Stimulated activated CD8-positive, alpha-beta memory T cell treated with anti-CD3 and anti-CD28 coated beads, Interleukin-4, amount 100 ng/mL, for 4 hours (primary cell): ENCODE measurements at places on chromosomes 2 and 18.

DNA sequence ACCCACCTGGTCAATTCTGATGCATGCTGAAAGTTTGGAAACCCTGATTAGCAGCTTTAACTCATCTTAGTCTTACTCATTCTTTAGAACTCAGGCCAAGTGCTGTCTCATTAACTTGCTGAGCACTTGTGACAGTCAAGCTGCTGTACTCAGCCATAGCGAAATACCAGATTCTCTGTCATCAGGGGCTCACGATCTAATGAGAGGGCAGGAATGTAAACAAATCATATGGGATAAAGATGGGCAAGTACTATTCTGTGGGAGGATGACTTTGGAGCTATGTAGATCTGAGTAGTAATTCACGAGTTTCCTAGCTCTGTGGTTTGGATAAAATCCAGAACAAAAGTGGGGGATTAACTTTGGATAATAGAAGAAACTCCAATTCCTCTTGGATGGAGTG, 376.6 kb downstream of the HRH4 start:
- DNase-seq, result no peak

DNA sequence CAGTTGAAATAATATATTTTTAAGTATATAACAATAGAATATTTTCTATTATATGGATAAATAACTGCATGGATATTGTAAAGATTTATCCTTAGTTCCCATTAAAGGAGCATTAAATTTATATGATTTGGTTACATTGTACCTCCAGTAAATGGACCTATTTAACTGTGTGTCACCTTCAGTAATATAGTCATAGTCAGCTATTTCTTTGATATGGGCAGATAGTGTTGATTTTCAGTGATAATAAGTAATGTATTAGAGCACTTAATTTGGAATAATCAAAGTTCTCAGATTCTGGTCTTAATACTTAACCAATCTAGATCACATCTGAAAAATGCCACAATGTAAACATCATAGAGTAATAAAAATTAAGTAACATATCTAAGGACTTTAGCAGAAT, 1527.3 kb upstream of the NXPH2 start:
- DNase-seq, result no peak

DNA sequence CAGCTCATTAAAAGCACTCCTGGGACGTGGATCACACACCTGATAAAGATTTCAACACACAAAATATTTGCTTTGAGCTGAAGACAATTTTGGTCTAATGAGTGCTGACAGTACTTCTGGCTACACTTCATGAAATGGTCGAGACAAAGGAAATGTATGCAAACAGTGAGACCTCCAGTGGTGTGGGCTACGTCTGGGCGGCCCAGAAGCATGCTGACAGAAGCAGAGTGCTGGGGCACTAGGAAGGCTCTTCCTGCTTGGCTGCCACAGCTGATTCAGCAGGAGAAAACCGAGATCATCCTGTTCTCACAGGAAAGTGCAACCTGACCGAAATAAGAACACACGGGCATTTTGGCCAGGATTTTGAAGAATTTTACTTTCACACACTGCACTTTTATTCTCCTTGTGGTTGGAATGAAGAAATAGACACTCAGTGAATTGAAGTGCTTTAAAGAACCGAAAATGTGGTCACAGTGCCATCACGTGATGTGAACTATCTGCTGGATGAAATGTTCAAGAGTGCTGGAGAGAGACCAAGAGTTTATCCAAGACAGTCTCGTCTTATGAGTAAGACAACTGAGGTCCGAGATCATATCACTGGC, 149.5 kb downstream of the CCBE1 start:
- no peak for DNase-seq

- no peak for DNase-seq
Observed at GRCh38 chr2:41540272-41540998, 507.4 kb upstream of the PKDCC start.

DNA sequence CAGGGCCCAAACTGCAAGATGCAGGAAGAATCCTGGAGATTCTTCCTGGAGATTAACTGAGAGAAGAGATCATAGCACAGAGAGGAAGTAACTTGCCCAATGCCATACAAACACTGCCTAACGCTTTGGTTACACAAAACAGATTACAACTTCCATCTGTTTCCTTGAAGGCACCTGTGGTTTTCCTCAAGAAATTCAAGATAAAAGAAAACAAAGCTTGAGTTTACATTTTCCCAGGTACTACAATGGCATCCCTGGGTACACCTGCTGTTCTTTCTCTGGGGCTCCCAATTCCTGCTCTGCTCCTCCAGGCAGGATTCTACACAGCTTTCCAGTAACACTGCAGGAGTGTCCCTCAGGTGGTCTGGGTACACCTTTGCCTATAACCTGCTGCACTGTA, 781.9 kb upstream of the ID2 start:
- no peak for DNase-seq

DNA sequence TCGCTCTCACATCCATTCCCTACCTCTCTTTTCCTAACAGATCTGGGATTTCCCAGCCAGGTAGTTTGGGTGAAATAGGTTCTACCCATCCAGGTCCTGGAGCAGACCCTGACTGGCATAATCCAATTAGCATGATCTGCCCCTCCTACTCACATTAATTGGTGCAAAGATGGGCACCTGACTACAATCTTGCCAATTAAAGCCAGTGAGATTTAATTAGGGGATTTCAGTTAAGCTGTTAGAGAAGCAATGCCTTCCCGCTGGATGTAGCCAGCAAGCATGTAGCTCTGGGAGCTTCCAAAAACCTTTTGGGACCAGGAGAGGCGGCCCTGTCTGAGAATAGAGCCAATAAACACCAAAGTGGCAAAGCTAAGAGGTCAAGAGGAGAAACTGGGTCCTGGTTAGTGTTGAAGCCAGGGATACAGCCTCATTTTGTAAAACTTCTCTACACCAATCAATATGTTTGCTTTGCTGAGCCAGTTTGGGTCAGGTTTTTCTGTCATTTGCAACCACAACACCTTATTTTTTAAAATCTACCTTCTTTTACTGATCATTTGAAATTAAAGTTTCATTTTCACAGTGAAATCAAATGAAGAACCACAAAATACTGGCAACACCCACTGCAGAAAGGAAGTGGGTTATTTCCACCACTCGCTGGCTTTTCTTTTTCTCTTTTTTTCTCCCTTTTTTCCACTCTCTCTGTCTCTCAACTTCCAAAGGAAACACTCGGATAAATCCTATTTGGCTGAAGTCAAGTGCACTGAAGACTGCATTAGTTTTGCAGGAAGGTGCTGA, 3.2 kb upstream of the TTC39C start:
- no peak for DNase-seq

GRCh38 chr2:148317598-148317997, 296.7 kb downstream of the MBD5 start:
- DNase-seq, result no peak

- DNase-seq, result no peak
Observed at GRCh38 chr2:112251271-112251670, 3.6 kb downstream of the ZC3H8 start.

DNA sequence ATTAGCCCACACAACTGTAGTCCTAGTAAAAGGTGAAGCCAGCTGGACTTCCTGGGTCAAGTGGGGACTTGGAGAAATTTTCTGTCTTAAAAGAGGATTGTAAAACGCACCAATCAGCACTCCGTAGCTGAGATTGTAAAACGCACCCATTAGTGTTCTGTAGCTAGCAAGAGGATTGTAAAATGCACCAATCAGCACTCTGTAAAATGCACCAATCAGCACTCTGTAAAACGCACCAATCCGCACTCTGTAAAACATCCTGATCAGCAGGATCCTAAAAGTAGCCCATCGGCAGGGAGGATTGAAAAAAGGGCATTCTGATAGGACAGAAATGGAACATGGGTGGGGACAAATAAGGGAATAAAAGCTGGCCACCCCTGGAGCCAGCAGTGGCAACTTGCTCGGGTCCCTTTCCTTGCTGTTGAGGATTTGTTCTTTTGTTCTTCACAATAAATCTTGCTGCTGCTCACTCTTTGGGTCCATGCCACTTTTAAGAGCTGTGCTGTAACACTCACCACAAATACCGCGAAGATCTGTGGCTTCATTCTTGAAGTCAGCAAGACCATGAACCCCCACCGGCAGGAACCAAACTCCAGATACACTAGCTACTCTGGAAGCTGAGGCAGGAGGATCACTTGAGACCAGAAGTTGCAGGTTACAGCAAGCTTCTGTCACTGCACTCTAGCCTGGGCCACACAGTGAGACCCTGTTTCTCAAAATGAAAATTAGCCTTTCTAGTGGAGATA, 102.6 kb downstream of the HS6ST1 start:
- no peak for DNase-seq

- DNase-seq, result no peak
Observed at GRCh38 chr2:149178612-149179011, 140.1 kb downstream of the LYPD6B start.

- DNase-seq, result no peak
Observed at GRCh38 chr2:183222751-183223150, 98.5 kb downstream of the NUP35 start.

DNA sequence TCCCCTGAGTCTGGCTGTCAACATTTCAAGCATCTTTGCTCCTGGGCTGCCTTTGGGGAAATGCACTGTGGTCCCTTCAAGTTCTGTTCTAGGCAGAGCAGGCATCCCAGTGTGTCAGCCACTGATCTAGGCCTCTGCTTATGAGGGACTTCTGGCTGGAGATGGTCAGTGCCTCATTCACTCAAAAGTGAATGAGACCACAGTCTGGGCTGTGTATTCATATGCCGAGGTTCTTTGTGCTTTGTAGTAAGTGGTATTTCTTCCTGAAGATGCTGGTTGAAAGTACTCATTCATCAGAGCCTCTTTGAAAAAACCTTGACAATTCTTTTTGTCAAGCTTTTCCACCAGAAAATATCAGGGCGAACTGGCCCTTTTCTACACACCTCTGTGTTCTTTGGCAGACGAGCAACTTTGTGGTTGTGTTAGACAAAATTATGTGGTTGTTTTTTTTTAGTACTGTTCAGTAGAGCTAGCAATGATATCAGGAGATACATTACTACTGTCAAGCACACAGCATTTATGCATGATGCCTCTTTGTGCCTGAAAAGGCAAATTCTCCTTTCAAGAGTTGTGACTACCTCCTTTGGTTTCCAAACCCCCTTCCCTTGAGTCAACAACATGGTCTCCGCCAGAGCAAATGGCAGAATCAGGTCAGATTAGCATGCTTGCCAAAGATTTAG, 510.9 kb upstream of the NRP2 start:
- DNase-seq, result no peak

DNA sequence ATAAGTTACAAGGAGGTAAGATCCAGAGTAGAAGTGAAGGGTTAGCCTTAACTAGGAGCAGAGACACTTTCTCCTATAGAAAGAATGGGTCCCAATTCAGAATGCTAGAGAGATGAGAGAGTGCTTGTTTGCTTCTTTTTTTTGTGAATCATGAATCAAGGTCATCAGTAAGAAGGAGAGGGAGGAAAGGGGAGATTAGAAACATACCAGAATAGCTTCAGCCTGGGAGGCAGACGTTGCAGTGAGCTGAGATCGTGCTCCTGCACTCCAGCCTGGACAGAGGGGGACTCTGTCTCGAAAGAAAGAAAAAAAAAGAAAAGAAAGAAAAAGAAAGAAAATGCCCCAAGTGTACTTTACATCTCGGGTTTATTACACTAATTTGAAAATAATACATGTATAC, 55.8 kb upstream of the SLC35F5 start:
- no peak for DNase-seq

DNA sequence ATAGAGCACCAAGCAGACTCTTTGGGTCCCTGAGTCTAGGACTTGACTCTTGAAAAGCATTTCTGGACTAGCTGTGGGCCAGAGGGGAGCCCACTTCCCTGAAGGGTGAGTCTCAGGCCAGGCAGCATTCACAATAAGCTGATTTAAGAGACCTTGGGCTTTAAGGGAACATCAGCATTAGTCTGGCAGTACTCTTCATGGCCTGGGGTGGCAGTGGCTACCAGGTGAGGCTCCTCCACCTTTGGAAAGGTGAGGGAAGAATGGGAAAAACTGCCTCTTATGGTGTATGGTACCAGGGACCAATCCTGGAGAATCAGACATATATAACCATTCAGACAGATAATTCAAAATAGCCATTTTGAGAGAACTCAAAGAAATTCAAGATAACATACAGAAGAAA, 599.9 kb upstream of the POU3F3 start:
- no peak for DNase-seq

DNA sequence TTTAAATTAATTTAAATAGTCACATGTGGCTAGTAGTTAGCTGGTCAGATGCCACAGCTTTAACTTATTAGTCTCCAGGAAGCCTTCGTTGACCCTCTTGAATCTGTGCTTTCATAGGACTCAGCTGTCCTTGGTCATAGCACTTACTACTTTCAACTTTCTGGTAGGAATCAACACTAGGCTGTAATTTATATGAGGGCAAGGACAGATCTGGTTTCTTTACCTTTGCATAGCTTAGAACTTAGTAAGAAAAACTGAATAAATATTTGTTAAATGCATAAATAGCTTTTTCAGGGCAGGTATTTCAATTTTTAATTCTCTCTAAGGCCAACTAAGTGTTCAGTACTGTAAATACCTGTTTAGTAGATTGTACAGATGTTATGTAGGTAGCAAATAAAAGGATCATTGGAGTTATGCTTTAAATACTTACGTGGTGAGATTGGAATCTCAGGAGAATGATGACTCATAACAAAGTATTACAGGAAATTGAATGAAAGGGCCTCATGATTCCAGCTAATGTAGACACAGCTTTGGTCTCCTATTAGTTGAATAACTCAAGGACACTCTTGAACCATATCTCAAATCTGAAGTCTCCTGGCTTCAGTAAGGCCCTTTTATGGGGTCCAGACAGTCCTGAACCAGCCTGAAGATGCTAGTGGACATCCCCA, 2.6 kb downstream of the CLIP4 start:
- no peak for DNase-seq
